Stimulated activated CD4-positive, alpha-beta T cell treated with anti-CD3 and anti-CD28 coated beads, TNF-alpha, amount 100 ng/mL, for 1 hour (primary cell): ENCODE measurements at places on chromosomes 12 and 14.

DNA sequence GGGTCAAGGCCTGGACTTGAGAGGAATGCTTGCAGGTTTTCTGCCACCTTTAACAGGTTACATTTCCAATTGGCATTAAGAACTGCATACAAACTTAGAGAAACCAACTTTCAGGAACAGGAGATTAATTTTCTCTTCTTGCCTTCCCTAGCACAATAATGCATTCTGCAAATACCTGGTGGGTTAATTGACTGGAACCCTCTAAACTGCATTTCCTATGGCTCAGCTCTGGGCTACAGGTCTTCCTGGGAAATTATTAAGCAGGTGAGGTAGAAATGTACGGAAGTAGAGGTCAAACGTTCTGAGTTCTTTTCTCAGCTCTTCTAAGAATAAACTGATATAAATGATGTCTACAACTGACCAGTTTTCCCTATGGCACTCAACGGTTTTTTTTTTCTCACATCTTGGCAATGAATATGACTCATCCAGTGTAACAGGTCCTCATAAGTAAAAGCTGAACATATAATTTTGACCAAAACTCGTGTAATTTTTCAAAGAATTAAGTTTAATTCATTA, 144.9 kb upstream of the PELI2 start:
- no peak for DNase-seq

GRCh38 chr12:59173695-59174094, 253.4 kb upstream of the LRIG3 start:
- DNase-seq: no peak

DNA sequence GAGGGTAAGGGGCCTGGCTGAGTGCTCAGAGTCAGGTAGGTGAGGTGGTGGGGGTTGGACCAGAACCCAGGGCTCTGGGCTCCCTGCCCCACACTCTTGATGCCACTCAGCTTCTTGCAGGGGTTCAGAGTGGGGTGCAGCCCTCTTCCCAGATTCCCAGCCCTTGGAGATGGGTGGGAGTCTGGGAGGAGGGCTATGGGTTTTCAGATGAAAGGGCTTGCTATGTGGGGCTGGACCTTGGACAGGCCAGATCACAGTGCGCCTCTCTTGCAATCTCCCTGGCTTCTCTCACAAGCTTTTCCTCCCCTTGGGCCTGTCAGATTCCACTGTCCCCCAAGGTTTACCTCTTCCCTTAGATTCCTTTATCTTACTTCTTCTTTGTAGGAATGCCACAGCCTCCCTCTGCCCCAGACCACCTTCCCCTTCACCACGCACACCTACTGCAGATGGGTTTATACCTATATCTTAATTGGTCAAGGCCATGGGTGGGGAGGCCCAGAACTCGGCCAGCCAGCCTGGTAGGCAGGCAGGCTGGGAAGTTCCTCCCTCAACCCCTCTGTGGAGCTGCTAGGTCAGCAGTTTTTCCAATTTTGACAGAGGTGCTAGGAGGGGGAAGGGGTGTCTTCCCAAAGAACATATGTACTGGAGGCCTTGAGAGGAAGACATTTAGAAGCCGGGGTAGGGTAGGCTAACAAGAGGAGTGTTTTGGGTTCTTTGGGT, 1.4 kb downstream of the NYNRIN start:
- no peak for DNase-seq

DNA sequence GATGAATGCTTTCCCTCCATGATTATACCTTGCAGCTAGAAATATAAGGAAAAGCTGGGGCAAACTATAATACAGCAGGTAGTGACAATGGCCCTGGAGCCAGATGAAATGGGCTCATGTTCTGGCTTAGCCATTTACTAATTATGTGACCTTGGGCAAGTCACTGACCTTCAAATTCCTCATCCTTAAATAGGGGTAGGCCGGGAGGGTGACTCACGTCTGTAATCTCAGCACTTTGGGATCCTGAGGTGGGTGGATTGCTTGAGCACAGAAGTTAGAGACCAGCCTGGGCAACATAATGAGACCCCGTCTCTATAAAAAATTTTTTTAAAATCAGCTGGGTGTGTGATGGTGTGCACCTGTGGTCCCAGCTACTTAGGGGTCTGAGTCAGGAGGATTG, 155.4 kb downstream of the C12orf75 start:
- no peak for DNase-seq

GRCh38 chr12:57782243-57782607, 362 bp upstream of the TSFM start:
- DNase-seq: no peak

DNA sequence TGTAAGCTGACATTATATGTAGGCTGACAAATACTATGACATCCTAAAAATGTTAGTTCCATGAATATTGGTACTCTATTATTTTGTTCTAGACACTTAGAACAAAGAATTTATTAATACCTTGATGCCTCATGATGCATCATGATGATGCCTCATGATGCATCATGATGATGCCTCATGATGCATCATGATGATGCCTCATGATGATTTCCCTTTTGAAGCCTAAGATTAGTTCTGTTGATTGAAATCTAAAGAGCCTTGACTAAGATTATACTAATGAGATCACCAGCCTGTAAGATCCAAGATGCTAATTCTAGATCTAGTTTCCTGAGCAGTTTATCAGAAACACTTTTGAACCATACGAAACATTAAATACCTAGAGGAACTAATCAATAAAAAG, 4.6 kb upstream of the CEP128 start:
- no peak for DNase-seq

GRCh38 chr12:14681625-14682024, 14.8 kb downstream of the GUCY2C start:
- DNase-seq: no peak

GRCh38 chr12:116884871-116885270, 3.6 kb upstream of the HRK start:
- no peak for DNase-seq

- no peak for DNase-seq
These were observed 55.4 kb downstream of the FBXO33 start for GRCh38 chr14:39376667-39377403.

DNA sequence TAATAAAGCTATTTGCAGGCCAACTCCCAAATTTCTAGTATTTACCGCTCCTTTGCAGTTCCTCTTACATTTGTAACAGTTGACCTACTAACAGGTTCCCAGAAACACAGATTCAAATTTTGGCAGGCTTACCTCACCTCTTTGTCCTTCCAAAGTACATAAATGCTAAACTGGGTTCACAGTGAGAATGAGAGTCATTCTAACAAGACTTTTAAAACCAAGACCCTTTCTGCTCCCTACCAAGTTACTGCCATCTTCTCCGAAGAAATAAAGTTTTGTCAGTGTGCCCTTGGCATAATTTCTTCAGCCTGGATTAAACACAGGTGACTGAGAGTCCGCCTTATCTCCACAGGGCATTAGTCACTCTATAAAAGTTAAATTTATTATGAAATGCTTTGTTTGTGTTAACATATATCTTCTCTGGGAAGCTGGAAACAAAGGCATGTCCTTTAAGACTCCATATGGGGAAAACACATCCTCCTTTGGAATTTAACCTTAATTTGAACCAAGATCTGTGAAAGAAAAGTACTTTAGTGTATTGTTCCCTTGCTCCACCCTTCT, 28.2 kb downstream of the FOXA1 start:
- no peak for DNase-seq

DNA sequence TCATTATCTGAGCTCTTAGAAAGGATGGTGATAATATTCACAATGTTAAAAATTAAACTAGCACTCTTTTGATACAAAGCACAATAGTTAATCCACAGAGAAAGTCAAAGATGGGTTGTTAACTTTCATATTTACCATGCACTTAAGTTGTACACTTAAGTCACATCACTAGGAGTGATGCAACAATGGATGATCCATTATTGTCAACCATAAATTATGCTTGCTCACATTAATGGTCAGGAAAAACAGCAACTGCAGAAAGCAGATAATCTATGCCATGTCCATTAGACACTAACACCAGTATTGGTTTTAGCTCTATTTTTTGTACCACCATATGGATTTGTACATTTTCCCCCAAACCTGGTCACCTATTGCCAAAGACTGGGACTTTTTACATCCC, 195.5 kb downstream of the FOXA1 start:
- DNase-seq: no peak

DNA sequence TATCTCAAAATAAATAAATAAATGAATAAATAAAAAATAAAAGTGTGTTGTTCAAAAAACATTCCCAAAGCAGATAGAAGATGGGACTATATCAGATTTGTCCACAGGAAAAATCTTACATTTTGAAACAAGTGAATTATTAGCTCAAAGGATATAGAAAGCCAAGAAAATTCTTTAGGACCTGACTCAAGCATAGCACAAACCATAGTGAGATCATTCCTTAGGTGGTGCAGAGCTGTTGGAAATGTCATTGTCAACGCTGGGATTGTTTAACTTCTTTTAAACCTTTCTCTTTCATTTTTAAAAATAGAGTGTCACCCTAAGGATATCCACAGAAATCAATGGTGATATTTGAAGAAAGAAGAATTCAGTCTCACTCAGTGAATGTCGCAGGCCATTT, 43.5 kb downstream of the DRAM1 start:
- DNase-seq: no peak

GRCh38 chr14:74213907-74214803, 25.1 kb upstream of the VSX2 start:
- no peak for DNase-seq

GRCh38 chr12:20950248-20950647, 139.7 kb downstream of the SLCO1B3 start:
- no peak for DNase-seq

DNA sequence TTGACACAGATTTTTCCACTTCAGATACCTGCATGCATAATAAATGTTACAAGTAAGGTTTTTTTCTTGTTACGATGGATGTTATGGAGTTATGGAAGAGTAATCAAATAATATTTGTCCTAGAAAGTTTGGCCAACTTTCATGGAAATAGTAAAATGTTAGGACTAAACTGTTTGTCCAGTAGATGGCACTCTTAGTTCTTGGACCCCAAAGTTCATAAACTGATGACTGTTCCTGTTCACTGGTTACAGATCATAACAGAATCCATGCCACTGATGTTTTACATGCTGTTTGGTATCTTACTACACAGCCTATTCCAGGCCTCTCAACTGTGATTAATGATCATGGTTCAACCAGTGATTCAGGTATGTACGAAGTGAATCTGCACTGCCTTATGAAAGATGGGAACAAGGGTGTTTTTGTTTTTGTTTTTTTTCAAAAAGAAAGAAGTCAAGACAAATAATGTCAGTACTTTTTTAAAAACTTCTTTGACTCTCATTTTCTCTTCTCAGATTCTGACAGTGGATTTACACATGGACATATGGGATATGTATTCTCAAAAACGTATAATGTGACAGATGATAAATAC, 48.8 kb upstream of the SLCO1C1 start:
- DNase-seq: no peak

DNA sequence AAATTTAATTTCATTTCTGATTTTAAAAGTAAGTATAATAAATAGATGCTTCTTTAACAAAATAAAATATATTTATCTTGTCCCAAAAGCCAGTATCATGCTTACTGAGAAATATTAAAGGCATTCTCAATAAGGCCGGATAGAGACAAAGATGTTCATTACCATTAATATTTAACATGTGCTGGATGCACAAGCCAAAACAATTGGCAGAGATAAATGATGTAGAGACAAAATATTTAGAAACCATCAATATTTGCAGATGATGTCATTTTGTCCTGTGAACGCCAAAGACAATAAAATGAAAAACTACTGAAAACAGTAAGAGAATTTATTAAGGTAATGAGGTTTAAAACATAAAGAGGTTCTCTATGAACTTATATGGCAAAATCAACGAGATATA, 313.5 kb downstream of the ITPR2 start:
- no peak for DNase-seq

- DNase-seq: no peak
These were observed 46.5 kb downstream of the CCER1 start for GRCh38 chr12:90908465-90908864.

DNA sequence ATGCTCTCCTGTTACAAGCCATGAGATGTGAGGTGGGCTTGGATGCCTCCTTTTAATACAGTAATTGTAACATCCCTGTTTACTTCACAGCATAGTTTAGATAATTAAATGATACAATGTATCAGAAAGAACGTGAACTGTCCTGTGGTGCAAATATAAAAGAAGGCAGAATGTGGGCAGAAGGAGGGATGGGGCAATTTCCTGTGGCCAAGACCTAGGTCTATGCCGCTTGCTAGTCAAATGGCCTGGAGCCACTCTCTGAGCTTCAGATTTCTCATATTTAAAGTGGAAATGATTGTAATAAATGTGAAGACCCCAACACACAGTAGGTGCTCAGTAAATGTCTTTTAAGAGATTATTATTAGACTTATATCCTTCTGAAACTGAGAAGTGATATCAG, 24.0 kb upstream of the EVL start:
- no peak for DNase-seq

DNA sequence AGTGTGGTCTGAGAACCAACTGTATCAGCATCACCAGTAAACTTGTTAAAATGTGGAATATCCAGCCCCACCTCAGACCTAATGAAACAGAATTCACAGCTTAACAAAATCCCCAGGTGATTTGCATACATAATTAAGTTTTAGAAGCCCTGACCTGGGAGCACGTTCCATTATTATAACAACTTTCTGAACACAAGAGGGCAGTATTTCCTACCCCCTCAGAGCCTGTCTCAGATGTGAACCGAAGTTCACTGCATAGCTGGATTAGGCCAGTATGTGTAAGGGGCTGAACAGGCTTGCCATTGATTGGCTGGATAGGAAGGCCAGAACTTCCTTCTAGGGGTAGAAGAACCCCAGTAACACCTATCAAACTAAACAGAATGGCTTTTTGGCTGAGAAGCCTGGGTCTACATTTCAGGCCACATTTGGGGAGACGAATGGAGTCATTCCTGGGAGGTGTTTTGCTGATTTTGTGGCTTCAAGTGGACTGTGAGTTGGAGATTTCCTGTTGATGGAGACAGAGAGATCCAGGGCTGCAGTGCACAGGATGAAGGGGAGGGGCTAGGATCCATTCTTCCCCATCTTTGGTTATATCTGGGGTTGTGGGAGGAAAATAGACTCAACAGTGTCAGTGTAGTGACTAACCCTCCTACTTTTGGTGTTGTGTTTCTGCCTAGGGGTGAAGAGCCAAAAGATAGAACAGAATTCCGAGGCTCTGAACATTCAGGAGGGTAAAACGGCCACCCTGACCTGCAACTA, 94.7 kb upstream of the OR4E1 start:
- no peak for DNase-seq

DNA sequence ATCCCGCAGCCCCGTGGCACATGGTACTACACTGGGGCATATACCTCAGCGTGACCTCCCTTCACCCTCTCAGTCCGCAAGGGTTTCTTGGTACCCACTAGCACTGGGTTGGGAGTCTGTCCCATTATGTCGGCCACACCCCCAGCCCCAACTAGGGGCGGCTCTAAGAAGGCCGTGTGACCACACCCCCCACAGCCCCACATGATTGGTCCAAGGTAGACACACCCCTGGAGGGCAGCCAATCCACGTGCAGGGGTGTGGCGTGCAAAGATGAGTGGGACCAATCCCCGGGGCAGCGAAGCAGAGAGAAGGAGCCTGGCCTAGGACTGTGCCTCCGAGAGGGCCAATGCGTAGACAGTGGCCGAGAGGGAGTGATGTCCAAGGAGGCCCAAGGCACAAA, 34.6 kb upstream of the BEGAIN start:
- no peak for DNase-seq

- DNase-seq: no peak
These were observed at the start of gene FIGNL2 for GRCh38 chr12:51848326-51848727. Gene FIGNL2 (minus strand): TSS chr12:51848718. CDS start chr12:51822413, 26,305 bp downstream.
